Neuronal stem cell (in vitro differentiated cells): ENCODE measurements at places on chromosomes 4 and X.

- DNase-seq = no peak
Observed at GRCh38 chrX:39808471-39808917, 289.3 kb downstream of the BCOR start.

DNA sequence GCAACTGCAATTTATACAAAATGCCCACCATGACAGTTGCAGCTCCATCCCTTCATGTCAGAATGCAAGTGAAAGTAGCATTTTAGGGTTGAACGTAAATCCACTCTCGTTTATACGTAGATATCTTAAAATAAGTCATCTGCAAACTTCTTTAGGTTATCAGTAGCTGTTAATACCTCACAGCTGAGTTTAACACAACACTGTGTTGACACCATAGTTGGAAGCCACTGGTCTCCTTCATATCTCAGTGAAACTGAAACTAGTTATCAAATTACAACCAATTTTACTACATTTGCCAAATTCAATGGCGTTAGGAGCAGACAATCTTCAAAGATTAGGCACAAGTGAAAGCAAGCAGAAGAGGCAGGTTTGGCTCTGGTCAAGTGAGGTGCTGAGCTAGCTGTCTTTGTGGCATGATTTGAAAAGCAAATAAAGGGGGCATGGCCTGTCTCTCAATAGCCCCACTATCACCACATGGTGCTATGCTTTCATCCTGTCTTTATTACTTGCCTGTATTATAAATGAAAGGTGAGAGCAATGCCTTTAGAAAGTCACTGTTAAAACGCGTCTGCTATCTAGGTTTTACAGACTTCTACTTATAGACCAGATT lies 12.3 kb downstream of the PPP3CA start:
- no peak for DNase-seq

- no peak for DNase-seq
Observed at GRCh38 chr4:28241021-28241420, 1380.4 kb downstream of the STIM2 start.

- DNase-seq = no peak
Observed at GRCh38 chr4:89142691-89143669, 31.6 kb downstream of the TIGD2 start.

DNA sequence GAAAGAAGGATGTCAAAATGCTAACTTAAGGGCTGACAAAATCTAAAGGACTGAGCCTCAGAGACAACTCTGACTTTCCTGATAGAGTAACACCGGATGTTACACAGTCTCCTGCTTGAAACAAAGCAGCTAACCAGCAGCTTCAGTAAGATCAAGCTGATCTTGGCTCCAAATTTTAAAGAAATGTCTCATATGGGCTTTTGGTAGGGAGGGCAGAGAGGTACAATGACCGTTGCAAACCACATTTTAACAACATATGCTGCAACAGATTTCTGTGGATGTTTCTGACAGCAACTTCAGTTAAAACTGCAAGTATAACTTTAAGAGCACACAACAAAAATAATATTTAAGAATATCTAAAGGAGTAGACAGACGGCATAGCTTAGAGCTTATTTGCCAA lies 9.1 kb downstream of the RPGR start:
- no peak for DNase-seq

DNA sequence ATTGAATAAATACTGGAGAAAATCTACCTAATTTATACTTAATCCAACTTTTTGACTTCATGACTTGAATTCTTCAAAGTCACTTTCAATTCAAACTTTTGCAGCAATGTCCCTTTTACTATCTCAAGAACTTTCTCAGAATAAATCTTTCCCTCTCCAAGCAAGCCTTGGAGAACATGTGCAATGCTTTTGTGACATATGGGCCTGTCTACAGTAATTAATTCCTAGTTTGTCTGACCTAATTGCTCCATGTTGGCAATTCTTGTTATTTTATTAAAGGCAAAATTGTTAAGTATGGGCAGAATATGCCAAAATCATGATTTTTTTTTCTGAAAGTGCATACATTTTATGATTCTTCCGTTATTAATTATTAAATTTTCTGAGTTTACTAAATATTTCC lies 1115.3 kb downstream of the PDHA2 start:
- DNase-seq = no peak

DNA sequence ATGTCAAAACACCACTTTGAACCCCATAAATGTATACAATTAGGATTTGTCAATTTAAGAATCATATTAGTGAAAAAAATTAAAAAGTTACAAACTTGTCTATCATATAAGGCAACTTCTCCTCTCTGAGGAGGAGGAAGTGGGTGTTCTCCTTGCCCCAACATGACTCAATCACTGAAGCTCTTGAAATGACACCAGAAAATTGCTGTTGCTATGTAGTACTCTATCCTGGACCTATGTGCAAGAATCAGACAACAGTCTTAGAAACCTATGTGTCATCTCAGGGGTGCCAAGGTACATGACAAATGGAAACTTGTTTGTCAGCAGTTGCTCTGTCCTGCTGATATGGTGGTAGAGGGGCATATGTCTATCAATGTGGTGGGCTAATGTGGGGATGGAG lies 47.7 kb downstream of the HMGB3 start:
- no peak for DNase-seq

DNA sequence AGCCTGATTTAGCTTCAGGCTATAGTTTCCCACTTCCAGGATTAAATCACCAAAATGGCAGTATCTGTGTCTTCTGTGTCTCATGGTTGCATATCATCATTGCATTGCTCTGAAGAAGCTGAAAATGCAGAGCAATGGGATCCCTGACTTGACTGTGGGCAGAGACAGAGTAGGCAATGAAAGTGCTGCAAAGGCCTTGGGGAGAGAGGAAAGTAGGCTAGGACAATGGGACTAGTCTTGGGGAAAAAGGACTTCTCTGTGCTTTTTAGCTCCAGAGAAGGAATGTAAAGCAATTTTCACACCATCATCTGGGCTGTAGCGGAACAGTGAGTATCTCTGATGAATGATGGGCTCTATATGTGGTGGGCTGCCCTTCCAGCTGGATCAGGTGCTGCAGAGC lies 202.5 kb downstream of the LDB2 start:
- no peak for DNase-seq

DNA sequence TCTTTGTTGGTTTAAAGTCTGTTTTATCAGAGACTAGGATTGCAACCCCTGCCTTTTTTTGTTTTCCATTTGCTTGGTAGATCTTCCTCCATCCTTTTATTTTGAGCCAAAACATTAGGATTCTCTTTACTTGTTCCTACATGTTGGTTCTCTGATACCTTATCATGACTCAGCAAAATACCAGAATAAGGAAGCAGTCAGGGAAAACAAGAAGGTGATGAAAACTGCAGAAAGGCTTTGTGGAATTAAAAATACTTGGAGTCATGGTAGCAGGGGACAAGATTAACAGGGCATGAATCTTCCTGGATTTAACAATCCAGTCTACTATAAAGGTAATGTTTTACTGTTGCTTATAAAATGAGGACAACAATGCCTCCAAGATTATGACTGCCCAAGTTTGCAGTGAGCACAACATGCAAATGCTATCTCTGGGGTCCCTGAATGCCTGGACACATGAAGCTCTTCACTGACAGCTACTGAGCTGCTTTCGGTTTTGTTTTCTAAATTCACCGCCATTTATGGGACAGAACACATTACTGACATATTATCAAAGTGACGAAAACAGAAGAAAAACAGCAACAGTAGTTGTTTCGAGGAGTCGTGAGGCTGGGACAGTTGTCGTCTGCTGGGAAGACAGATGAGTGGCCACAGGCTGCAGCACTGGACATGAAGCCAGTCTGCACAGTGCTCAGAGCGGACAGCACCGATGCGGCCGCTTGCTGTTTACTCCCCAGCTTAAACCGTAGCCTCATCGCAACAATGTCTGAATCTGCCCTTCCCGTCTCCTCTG lies 174.5 kb upstream of the DKK2 start:
- no peak for DNase-seq

GRCh38 chr4:53553486-53554210 lies 37.6 kb downstream of the LNX1 start:
- no peak for DNase-seq

- DNase-seq = no peak
Observed at GRCh38 chrX:56800801-56801200, 71.8 kb downstream of the NBDY start.

DNA sequence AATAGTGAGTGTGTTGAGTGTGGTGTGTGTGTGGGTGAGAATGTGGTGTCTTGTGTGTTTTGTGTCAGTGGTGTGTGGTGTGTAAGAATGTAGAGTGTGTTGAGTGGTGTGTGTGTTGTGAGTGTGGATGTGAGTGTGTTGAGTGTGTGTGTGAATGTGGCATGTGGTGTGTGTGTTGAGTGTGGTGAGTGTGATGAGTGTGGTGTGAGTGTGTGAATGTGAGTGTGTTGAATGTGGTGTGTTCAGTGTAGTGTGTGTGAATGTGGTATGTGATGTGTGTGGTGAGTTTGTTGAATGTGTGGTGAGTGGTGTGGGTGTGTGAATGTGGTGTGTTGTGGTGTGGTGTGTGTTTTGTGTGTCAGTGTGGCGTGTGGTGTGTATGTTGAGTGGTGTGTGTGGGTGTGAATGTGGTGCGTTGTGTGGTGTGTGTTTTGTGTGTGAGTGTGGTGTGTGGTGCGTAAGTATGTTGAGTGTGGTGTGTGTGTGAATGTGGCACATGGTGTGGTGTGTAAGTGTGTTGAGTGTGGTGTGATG lies 60.8 kb upstream of the SORCS2 start:
- DNase-seq = no peak

- DNase-seq = no peak
Observed at GRCh38 chrX:13220916-13221315, 98.9 kb downstream of the ATXN3L start.

- DNase-seq = no peak
Observed at GRCh38 chrX:107760304-107761077, 15.1 kb downstream of the TSC22D3 start.

DNA sequence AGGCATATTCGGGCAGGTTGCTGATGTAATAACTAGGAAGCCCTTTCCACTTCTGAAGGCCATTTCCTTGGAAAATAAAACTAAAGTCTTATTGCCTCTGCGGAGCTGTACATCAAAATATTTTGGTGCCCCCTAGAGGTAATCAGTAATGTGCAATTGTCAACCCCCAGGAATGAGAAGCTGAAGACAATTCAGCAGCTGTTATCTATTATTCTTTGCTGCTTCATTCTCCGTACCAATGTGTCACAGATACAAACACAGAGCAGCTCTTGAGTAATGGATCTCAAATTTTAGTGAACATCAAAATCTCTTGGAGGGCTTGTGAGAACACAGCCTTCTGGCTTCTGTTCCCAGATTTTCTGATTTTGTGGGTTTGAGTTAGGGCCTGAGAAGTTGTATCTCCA lies 3.5 kb upstream of the SLIT2 start:
- peak; percentile 27 for DNase-seq

DNA sequence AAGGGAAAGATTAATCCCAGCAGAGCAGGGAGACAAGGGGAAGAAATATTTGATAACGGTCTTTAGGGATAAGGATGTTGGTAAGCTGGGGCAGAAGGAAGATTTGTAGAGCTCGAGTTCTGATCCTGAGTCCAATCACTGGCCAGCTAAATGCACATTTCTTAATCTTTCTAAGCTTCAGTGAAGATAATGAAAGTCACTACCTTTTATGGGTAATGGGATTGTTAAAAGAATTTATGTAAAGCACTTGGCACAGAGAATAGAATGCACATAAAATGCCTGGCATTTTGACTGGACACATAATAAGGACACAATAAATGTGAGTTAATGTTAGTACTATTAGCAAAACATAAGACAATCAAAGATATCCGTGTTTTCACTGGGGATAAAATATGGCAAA lies 43.3 kb downstream of the NCAPG start:
- DNase-seq = no peak

- no peak for DNase-seq
Observed at GRCh38 chr4:127236889-127237288, 395.9 kb upstream of the INTU start.

- no peak for DNase-seq
Observed at GRCh38 chr4:178309890-178310289, 867.7 kb upstream of the AGA start.

DNA sequence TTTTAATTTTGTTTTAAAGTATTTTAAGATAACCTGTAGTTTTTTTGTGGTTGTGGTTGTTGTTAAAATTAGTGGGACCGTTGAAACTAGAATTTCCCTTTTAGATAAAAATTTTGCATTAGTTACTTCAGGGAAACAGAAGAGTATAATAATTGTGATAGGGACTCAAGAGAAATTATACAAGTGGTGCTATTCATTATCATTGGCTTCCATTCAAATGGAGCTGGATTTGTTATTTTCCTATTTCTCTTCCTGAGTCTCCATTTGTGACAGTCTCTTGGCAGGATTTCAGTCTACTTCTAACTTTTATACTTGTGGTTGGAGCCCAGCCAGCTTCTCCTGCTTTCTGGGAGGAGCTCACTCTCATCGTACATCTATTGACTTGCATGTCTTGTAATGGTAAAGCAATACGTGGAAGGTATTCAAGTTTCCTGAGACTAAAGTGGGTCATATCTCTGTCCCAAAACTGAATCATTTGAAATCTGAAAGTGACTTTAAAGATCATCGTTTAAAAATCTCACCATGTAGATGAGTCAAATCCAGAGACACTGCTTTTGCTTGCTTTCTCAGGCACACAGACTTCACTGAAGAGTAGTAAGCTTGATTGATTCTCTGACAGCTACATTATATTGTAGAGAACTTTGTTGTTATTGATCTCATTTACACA lies 155.8 kb downstream of the RPA4 start:
- DNase-seq = no peak

- DNase-seq = no peak
Observed at GRCh38 chr4:62117886-62118285, 917.8 kb downstream of the ADGRL3 start.

- no peak for DNase-seq
Observed at GRCh38 chr4:106172861-106173260, 143.1 kb downstream of the TBCK start.

DNA sequence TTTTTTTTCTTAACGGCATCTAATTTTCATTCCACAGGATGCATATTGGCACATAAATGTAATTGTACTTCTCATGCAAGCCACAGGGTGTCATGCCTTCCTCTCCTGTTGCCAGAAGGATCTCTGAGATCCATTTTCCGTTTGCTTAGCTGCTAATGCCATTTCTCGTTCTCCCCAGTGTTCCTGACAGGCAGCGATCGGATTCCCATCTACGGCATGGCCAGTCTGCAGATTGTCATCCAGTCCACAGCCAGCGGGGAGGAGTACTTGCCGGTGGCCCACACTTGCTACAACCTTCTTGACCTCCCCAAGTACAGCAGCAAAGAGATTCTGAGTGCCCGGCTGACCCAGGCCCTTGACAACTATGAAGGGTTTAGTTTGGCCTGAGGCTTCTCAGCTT lies 8.9 kb upstream of the NAP1L5 start:
- DNase-seq = no peak

- DNase-seq = no peak
Observed at GRCh38 chr4:5204781-5205180, 153.5 kb downstream of the STK32B start.

GRCh38 chr4:174873931-174874330 lies 44.2 kb upstream of the ADAM29 start:
- peak; percentile 3 for DNase-seq

GRCh38 chr4:23730998-23731397 lies 158.8 kb downstream of the PPARGC1A start:
- no peak for DNase-seq

GRCh38 chr4:106369456-106370060 lies 980 bp upstream of the GIMD1 start:
- peak; percentile 45 for DNase-seq
